Omental fat pad (tissue), 4 donors: ENCODE measurements at places on chromosomes 12 and 14.

GRCh38 chr12:49105504-49106084 is 5.1 kb downstream of the LMBR1L start:
- no peak for DNase-seq

DNA sequence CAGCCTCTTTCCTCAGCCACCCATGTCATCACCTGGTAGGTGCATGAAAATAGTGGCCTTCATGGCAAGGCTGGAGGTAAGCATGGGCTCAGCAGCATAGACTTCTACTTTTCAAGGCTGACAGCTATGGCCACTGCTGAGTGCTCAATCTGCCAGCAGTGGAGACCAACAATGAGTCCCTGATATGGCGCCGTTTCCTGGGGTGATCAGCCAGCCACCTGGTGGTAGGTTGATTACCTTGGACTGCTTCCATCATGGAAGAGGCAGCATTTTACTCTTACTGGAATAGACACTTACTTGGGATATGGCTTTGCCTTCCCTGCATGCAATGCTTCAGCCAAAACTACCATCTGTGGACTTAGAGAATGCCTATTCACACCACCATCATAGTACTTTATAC is 39.5 kb upstream of the USP44 start:
- DNase-seq: no peak

DNA sequence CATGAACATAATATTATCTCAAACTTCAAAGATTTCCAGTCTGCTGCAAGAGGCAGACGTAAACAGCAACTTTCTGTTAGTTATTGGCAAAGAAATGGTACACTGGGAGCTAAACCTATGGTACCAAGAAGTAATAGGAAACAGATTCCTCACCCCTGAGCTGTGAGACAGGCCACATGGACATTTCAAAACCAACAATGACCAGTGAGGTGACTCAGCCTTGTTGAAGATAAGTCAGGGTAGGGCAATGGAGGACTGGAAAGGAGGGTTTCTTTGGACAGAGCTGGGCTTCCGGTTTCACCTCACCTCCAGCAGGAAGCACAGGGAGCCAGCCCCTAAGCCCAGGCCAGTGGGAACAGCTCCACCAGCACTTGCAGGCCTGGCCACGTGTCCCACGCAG is 1320.5 kb downstream of the AACS start:
- no peak for DNase-seq

GRCh38 chr12:120726510-120726793 is 826 bp downstream of the ACADS start:
- no peak for DNase-seq

- no peak for DNase-seq
Measured at GRCh38 chr14:85175556-85175955, 354.4 kb upstream of the FLRT2 start.

GRCh38 chr12:113889076-113889475 is 77.0 kb downstream of the RBM19 start:
- no peak for DNase-seq

DNA sequence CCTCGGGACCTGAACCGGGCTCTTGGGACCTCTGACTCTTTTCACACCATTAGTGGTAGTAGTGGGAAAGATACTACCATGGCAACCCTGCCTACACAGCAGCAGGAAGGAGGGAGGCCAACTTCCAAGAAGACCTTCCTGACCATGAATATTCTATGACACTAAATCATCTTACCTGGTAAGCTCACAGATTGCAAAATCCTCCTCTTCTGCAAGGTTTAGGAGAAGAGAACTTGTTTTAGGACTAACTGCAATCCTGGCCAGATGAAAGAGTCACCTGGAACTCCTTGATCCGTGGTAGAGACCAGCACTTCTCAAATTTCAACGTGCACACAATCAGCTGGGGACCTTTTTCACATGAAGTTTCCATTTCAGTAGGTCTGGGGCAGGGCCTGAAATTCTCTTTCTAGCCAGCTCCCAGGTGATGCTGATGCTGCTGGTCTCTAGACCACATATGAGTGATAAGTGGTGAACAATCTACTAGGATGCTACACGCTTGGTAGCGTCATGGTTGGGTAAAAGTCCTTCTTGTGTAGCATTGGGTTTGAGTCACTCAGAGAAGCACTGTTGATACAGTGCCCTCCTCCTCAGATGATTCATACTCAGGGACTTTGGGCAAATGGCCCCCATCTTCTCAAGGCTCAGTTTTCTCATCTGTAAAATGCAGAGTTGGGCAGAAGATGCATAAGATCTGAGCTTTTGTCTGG is 35.6 kb upstream of the FICD start:
- DNase-seq: no peak

GRCh38 chr14:60240139-60240856 is 8.7 kb upstream of the PPM1A start:
- DNase-seq: no peak

DNA sequence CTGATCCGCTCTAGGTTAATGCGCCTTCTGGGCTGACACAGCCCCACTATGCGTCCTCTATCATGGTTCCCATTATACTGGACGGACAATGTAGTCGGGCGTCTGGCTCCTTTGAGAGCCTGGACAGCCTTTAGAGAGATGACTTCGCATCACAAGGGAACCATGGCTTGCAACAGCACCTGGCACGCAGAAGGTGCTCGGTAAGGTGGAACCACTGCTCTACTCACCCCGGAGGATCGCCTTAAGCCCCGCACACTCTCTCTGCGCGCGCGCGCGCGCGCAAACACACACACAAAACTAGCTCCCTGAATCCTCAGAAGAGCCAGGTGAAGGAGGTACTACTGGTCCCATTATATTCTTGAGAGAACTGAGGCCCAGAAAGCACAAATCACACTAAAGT is 7.1 kb downstream of the MAP3K12 start:
- no peak for DNase-seq

GRCh38 chr12:69161829-69162228 is 77.5 kb upstream of the CPSF6 start:
- DNase-seq: no peak
